ENCODE measurements at places on chromosomes 16 and 17. TPM values are rescaled to one million over a fixed set of nuclear protein-coding genes. Genes with fewer than 3 reads are reported as not detected.
A peak's percentile ranks its signal among the peaks of the same experiment; 100 is the strongest.

DNA sequence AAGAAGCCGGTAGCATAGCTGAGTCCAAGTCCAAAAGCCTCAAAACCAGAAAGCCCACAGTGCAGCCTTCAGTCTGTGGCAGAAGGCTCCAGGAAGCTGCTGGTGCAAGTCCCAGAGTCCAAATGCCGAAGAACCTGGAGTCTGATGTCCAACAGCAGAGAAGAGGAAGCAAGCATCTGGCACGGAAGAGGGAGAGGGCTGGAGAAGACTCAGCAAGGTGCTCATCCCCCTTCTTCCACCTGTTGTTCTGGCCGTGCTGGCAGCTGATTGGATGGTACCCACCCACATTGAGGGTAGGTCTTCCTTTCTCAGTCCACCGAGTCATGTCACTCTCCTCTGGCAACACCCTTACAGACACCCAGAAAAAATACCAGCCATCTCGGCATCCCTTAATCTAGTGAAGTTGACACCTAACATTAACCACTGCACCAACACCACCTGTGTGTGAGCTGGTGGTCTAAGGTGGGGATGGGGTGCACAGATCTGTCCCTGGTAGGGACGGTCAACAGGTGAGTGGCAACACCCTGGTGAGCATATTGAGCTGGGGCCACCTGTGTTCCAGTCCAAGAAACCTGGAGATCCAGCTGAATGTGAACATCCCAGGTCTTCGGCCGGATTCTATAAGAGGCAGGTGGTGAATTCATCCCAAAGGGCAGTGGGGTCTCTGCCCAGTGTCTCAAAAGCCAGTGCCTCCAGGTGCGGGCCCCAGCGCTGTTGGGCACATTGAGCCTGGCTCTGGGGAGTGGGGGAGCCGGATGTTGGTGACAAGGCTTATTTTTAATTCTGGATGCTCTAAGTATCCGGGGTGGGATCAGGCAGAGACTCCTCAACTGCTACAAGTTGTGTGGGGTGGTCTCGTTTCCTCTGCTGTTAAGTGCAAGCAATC lies 9.8 kb downstream of the MIEF2 start:
- no peak for DNase-seq

DNA sequence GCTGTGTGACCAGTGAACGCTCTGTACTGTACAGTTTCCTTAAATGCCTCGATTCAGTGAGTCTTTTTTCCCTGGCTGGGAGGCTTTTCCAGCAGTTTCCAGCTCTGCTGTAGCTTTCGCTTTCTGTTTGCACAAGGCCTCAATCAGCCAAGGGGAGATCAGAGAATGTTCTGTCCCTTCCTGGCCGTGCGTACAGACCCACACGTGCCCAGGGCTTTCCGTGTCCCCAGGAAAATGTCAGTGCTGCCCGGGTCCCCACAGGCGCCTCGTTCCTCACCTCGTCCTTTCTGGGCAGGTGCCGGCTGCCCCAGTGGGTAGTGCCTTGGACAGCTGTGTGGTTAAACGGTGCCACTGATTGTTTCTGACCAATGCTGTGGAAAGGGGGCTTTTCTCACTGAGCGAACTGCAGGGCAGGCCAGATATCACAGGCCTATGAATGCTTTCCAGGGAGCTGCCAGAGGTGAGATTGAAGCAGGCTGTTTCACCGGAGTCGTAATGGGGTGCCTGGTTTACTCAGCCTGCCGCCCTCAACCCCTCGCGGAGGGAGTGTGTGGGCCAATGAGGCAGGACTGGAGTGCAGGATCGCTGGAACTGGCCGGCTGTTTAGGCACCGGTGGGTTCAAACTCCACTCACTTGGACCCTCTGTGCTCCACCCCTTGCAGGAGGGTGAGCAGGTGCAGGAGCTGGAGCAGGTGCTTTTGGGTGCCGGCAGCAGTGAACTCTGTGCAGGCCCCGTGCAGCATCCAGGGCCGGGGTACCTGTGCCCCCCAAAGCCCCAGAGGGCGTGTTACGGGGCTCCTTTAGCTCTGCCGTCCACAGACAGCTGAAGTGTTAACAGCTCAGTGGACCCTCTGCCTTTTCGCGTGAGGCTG lies 44.4 kb downstream of the ZNF778 start:
- peak; percentile 23 for DNase-seq

GRCh38 chr16:67841198-67841815 lies 813 bp upstream of the THAP11 start:
- DNase-seq: no peak

- DNase-seq: no peak
These were observed 383.0 kb downstream of the CPPED1 start for GRCh38 chr16:12420661-12421209.

DNA sequence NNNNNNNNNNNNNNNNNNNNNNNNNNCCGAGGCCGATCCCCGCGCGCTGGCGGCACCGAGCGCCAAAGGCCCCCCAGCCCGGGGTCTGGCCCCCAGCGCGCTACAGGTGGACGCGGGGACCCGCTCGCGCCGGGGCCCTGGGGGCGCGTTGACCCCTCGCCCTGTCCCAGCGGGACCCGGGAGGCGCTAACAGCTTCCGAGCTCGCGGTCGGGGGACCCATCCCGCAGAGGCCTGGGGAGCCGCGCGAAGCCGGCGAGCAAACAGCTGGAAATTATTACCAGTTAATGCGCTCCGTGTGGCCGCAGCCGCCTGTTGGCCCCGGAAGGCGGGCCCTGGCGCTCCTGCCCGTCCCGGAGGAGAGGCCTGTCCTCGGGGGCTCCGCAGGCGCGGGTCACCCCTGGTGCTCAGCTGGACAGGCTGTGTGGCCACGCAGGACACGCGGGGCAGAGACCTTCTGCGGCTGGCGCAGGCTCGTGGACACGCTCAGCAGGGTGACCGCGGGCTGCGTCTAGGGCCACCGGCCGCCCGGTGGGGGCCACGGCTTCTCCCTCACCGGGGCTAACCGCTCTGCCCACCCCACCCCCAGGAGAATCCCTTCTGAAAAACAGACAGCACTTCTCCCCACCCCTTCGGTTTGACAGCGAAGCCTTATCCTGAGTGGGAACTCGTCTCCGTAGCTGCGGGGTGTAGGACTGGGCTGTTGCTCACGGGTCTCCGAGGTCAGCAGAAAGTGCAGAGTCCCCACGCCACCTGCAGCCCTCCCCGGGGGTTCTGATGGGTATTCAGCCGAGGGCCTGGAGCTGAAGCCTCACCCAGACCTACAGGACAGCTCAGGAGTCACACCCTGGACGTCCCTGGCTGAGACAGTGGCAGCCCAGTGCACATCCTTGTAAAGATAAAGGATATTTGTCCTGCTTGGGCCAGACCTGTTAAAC lies 138.7 kb upstream of the RPH3AL start:
- peak; percentile 37 for DNase-seq

The CD300E gene
- not detected for total RNA-seq

The HCRT gene
- not detected for total RNA-seq

The DNAAF8 gene
- total RNA-seq: 7.1 TPM

All from prostate gland (tissue), 2 donors.